Suppressor macrophage (primary cell): ENCODE measurements at places on chromosomes 1 and 21.

DNA sequence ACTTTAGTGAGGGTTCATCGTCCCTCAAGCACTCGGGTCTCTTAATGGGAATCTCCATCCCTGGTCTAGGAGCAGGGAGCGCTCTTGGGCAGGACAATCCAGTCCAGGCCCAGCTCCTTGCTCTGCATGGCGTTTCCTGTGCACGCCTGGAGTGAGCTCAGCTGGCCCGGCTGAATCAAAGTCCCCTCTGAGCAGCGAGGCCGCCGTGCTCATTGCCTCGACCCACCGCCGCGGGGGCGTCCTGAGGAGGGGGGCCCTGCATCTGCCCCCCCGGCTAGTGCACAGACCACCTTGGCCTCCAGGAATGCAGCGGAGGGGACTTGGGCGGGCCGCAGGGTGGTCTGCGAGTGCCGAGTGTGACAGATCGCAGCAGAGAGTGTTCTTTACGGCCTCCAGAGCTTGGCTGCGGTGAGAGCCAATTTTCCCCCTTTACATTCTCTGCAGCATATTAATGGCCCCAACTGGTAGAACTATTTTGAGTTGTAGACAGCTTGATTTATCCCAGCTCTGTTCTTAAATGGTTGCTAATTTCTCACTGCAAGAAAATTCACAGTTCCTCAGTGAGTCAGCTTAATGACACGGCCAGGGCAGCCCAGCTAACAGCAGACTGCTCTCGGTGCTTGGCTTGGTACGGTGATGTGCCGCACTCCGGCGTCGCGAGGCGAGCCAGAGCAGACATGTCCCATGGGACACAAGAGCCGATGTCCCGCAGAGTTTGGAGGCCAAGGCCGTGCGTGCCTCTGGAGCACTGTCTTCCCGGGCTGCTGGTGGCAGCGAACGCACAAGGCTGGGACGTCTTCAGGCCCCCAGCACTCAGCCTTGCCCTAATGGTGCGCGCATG is 39.8 kb downstream of the SNAP47 start:
- no peak for DNase-seq

DNA sequence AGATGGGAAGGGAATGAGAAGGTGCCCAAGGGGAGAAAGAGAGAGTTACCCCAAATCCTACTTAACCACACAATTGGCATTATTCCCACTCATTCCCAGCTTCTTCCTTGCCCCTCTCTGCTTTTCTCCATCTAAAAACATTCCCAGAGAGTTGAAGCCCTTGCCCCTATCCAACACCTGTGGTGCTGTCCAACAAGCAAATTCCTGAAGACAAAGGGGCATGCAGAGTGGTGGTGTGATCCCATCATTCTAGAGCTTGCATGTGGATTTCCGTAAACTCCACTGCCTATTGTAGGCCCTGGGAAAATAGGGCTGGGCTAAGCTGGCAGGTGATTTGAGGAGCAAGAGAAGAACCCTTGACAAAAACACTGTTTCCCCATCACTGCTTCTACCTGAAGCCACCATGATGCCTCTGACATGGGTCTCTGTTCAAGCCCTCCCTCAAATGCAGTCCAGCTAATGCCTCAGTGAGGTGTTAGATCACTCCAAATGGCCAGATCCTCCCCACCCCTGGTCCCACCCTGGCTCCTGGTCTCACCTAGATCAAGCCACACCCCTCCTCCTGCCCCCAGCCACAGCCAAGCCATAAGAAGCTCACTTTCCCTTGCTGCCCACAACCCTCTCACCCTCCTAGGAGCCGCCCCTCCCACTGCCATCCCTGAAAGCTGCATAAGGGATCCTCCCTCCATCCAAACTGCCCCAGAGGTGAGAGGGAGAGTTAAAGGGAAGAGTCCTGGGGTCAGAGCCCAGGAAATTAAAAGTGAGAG is 29.5 kb downstream of the SYT2 start:
- DNase-seq = no peak

GRCh38 chr1:5423109-5423508 is 569.1 kb downstream of the NPHP4 start:
- peak; percentile 17 for DNase-seq

DNA sequence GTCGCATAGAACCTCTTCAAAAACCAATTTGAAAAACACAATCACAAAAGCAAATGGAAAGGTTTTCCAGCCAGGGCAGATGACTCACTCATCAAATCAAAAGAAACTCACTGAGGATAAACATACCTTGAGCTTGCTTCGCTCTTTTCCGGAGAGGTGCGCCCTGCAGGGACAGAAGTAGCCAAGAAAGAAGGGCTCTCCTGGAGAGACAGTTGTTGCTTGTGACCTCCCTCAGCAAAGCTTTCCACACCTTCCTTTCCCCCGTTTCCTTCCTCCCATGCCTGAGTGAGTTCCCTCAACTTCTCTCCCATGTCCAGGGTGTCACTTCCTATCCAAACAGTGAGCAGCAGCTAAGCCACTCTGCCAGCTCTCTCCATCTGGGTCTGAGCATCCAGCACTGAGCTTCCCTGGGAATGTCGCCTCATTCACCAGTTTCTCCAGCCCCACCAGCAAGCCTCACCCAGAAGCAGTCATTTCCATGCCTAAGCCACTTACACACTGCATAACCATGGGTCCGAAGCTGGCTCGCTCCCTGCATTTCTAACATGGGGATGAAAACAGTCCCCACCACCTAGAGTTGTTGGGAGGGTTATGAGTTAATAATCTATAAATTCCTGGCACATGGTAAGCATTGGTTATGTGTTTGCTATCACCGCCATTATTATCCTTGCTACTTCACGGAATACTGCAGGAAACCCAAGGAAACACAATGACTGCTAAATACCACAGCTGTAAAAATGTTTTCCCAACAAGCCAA is 75.0 kb downstream of the PTPN14 start:
- DNase-seq = no peak

DNA sequence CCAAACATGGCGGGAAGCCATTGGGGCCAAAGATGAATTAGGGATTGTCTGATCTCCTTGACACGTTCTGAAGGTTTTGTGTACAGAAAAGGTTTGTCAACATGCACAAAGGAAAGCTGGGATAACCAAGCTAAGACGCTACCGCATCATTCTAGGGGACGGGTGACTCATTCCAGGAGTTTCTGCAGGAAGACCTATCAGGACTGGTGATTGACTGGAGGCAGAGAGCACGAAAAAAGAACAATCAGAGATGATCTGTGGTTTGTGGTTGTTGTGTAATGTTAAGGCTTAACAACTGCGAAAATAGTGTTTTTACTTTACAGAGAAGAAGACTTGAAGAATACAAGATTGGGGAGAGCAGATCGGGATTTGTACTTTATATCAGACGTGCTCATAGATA is 22.2 kb upstream of the ERG start:
- DNase-seq = no peak

DNA sequence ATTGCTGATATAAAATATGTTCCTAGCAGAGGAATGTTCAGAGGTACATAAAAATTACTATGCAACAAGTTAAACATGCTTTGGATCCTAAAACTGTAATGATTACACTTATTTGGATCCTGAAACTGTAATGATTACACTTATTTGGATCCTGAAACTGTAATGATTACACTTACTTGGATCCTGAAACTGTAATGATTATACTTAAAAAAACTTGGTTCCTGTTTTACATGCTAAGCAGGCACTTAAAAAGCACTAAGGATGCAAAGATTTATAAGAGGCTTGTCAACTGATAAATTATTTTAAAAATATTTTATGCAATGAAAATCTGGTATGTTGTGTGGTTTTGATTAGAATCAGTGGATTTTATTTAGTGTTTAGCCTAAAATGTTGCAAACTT is 47.7 kb downstream of the ZNHIT6 start:
- DNase-seq = no peak
